ENCODE measurements at places on chromosomes 4 and X.
A peak's percentile ranks its signal among the peaks of the same experiment; 100 is the strongest.

DNA sequence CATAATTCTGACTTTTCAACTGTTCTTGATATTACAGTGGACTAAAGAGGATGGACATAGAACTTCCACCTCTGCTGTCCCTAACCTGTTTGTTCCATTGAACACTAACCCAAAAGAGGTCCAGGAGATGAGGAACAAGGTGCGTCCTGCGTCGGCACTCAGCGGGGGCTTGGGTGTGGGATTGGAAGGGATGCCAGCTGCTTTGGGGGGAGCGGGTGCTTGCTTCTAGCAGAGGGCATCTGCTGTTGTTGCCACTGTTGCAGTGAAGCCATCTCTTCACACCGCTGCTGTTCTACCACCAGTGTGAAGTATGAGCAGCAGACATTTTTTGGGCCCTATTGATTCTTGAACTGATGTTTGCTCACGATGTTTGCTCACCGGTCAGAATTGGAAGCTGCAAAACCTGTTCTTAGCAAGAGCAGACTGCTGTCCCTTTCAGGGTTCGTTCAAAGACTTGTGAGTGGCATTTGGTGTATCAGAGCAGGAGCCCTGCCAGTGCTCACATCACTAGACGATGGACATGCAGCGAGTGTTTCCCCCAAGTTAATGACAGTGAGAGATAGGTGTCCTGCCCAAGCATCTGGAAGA, 55.4 kb downstream of the NOP14 start:
- no peak for DNase-seq

DNA sequence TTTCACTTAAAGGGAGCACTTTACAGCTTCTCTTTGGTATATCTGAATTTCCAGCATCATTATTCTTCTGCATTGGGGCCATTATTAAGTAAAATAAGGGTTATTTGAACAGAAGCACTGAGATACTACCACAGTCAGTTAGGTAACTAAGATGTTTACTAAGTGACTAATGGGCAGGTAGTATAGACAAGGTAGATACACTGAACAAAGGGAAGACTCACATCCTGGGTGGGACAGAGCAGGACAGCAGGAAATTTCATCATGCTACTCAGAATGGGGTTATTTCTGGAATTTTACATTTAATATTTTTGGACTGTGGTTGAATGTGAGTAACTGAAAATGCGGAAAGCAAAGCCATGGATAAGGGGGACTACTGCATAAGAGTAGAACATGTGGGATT, 316.0 kb downstream of the CCSER1 start:
- no peak for DNase-seq

GRCh38 chr4:28621591-28621990, 1761.0 kb downstream of the STIM2 start:
- no peak for DNase-seq

DNA sequence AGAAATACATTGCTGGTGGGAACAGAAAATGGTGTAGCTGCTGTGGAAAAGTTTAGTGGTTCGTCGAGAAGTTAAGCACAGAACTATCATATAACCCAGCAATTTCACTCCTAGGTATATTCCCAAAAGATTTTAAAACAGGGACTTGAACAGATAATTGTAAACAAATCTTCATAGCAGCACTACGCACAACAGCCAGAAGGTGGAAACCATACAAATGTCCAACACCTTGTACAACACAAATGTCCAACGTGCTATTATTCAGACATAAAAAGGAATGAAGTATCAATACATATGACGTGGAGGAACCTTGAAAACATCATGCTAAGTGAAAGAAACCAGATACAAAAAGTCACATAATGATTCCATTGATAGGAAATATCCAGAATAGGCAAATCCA, 37.9 kb downstream of the CUL4B start:
- no peak for DNase-seq

- DNase-seq = no peak
Observed at GRCh38 chrX:136674270-136674985, 26.5 kb downstream of the CD40LG start.

- DNase-seq = no peak
Observed at GRCh38 chrX:19857131-19857530, 30.3 kb downstream of the SH3KBP1 start.

DNA sequence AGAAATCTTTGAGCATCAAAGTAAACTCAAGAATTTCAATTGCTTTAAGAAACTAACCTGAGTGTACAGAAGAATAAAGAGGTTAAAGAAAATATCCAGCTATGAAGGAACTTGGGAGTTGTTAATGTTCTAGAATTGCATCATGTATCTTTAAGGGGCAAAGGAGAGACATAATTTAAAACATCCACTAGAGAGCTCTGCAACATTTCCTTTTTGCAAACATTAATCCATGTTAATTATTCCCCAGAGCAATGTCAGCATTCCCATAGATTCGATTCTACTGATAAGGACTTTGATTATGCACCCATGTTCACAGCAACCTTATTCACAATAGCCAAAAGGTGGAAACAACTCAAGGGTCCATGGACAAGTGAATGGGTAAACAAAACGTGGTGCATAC, 80.2 kb upstream of the SORBS2 start:
- DNase-seq = no peak

DNA sequence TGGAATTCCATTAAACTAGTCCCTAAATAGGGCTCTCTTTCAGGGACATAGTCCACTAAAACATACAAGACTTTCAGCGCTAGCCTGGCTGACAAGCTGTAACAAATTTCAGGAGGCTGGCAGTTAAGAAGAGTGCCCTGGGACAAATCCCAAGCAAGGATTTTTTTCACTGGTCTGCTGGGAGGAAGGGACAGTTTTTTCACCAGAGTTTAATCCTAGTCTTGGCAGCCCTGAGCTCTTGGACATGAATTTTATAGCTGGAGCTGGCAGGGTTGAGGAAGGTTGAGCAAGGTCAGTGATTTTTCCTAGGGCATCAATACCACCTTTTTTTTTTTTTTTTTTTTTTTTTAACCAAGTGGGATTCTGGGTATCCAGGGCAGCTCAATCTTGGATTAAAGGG, 184.4 kb downstream of the SH2D1A start:
- no peak for DNase-seq

DNA sequence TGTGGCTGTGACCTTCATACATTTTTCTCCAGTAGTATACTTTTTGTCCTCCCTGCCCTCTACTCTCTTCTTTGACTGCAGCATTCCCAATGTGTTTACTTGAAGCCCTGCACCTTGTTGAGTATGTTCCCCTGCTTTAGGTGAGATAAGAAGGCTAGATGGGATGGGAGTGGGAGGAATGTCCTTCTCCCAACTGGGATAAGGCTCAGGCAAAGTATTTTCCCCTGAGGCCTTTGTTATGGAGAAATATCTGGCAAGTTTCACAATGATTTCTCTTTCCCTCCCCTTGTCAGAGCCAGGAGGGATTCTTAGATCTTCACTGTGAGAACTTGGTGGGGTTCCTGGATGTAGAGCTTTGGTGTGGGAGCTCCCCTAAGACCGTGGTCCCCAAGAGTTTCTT, 131.8 kb downstream of the CLCN5 start:
- DNase-seq = no peak

GRCh38 chrX:150163956-150164726, 199.0 kb upstream of the MAMLD1 start:
- DNase-seq = no peak

GRCh38 chrX:133413218-133413925, 1.9 kb downstream of the GPC4 start:
- DNase-seq = no peak

DNA sequence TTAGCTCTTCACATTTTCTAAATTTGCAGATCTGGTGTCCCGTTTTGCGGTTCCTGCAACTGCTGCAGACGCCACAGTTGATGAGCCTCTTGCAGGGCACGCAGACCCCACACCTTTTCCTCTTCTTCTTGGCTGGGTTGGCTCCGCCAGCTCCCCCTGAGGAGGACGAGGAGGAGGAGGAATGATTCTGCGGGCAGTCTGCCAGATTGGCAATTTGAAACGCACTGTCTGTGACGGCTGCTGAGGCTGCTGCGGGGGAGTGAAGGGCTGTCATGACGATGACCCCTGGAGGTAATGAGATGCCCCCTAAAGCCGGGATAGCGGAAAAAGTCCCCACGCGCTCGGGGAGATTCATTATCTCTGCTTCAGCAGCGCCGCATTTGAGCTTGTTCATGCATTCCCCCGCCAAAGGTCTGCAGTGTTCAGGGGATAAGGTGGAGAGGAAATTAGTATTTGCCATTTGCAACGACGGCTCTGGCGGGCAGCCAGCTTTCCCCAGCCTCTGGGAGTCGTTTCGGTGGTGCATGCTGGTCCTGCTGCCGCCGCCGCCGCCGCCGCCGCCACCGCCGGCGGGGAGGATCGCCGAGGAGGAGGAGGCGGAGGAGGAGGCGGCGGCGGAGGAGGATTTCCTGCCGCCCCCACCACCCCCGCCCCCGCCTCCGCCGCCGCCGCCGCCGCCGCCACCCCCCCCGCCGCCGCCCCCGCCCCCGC, 3.8 kb downstream of the CXXC4 start:
- DNase-seq = peak; percentile 73

DNA sequence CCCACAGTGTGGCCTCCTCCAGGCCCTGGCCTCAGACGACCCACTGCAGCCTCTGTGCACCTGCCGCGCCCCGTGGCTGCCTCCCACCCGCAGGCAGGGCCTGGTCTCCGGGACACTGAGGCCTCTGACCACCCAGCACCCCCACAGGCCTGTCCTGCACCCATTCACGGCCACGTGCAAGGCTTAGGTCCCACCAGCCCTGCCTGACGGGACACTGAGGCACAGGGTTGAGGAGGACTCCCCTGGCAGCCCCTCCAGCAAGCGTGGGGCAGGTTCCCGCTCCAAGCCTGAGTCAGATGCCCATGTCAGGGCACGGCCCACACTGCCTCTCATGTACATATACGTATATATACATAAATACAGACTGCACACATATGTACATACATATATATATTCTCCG, 23.5 kb downstream of the NELFA start:
- no peak for DNase-seq

- DNase-seq = no peak
Observed at GRCh38 chrX:20995829-20996228, 378.4 kb upstream of the CNKSR2 start.

DNA sequence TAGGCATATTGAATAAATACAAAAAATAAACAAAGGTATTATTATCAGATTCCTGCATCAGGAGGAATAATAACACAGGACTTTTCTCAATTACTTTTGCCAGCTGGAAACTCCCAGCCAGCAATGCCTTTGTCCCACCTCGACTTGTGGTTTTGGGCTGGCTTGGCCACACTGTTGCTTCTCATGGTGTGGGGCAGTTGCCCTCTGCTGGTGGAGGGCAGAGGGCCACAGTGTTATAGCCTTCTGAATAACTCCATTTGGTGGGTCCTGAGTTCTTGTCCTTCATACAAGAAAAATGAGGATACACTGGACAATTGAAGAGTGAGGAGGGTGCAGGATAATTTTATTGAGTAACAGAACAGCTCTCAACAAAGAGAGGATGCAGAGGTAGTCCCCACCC, 1206.0 kb upstream of the ADGRL3 start:
- no peak for DNase-seq

DNA sequence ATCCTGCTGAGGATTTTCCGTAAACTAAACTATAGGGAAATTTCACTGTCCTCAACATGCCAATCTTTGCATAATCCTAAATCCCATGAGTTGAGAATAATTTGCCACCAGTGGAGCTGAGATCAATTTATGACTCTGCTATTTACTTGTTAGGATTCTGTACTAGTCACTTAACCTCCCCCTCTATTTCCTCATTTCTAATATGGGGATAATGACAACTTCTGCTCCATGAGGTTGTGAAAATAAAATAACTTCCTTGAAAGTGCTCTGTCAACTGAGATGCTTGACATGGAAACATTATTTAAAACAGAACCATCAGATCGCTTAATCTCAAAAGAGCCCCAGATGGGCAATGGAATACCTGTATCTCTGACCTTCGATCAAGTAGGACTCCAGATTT, 2.6 kb upstream of the FGF16 start:
- no peak for DNase-seq

DNA sequence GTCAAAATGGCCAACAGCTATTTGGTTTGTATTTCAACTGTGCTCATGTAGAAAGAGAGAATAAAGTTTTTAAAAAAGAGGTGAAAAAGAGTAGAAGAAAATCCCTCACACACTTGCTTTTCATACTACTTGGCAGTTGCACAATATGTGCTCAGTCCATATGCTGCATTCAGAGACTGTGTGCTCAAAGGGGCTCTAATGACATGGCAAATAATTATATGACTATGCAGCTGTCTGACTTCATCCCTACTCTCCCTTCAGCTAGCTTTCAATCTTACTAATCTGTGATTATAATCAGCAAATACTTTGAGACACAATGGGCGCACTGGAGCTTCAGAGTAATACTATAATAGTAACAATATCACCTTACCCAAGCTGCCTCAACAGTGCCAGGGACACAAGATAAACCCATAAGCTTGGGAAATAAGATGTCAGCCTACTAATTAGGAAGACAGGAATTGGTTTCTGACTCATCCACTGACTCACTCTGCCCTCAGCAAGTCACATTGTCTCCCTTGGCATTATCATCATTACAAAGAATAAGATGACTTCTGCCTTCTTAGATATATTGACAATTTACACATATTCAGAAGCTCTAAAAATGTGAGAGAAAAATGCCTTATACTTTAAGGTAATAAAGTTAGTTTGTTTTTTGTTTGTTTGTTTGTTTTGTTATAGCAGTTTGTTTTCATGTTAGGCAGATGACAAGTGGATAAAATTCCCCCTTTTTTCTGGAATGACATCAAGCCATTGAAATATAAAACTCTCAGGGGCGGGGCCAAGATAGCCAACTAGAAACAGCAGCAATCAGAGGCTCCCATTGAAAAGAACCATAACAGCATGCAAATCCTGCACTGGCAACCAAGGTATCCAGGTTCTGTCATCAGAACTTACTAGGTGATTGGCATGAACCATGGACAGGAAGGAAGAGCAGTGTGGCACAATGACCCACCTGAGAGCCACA, 311.6 kb downstream of the FAM133A start:
- no peak for DNase-seq

GRCh38 chrX:43405191-43405590, 250.9 kb upstream of the MAOA start:
- no peak for DNase-seq

GRCh38 chr4:100060765-100061416, 110.8 kb upstream of the H2AZ1 start:
- no peak for DNase-seq

DNA sequence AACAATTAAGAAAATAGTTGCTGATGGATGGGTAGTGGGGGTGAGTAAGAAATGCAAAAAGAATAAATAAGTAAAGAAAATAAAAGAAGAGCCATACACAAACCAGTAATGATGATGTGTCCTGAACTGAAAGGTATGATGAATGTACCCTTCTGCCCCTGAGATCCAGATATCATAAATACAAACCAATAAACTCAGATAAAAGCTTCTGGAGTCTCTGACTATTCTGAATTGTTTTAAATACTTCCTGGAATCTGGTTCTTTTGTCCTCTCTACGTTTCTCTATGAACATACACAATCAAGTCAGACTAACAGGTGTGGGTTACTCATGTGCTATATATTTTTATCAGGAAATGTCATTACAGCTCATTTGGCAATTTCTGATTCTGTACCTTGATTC, 153.4 kb downstream of the PPP1R2C start:
- no peak for DNase-seq

GRCh38 chr4:74447636-74448233, 2.8 kb downstream of the AREG start:
- DNase-seq = no peak

GRCh38 chrX:9587642-9588041, 122.8 kb downstream of the TBL1X start:
- no peak for DNase-seq
